Stimulated activated CD8-positive, alpha-beta memory T cell treated with anti-CD3 and anti-CD28 coated beads, Interleukin-7, amount 100 ng/mL, for 48 hours (primary cell): ENCODE measurements at places on chromosomes 5 and 9.

DNA sequence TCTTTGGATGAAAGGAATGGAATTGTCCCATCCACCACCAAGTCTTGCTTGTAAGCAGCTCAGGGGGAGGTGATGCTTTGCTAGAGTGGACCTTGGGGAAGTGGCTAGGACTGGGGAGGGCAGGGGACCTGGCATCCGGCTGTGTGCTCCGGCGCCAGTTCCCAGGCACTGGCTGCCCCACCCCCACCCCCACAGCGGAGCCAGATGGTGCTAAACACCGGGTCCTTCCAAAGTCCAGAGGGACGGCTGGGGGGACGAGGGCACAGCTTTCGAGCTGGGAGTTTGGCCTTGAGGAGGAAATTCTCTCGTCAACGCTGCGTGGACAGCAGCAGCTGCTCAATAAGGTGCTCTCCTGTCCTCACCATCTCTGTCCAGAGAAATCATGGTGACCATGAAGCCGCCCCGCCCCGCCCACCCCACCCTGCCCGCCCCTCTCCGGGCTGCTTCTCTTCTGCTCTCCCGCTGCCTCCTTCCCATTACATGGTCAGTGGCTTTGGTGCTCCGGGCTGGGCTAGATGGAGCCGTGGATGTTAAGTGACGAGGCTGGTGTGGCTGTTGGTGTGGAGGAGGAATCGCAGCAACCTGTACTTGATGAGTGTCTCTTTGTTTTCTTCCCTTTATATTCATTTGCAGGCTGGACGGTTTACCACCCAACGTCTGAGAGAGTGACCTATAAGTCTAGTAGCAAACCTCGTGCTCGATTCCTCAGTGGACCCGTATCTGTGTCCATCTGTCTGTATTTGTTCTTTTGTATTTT lies 115.7 kb downstream of the WNK2 start:
- DNase-seq: no peak

GRCh38 chr5:116032094-116032517 lies at the start of gene ARL14EPL:
Gene ARL14EPL, plus strand, starts transcription at chr5:116032472. Its CDS starts 18,994 bp downstream, at chr5:116051466.
- peak; percentile 3 for DNase-seq

GRCh38 chr5:100864931-100865330 lies 38.2 kb downstream of the ST8SIA4 start:
- DNase-seq: no peak

- DNase-seq: no peak
These were observed 124.6 kb downstream of the ARHGAP26 start for GRCh38 chr5:142894749-142895148.

GRCh38 chr9:133732639-133733408 lies 5.3 kb downstream of the SARDH start:
- no peak for DNase-seq

DNA sequence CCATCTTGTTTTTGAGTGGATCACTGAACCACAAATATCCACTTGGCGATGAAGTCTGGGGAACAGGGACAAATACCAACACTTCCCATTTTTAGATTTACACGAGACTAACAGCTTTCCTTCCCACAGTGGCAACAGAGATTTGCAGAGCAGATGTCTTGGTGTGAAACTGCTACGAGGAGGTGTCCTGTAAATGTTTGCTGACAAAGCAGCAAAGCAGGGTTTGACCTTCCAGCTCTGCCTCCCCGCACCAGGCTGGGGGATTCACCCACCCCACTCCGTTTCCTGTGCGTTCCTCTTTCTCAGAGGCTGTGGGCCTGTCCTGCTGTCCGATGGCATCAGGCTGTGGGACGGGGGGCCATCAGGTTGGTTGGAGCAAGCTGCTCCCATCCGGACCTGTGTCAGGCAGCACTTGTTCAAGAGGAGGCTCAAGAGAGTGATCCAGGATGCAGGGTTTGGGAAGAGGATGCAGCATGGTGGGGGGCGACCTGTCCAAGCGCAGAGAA lies 693 bp upstream of the RGS3 start:
- no peak for DNase-seq

GRCh38 chr9:88256216-88256615 lies 117.9 kb upstream of the SPATA31C2 start:
- DNase-seq: no peak

- DNase-seq: no peak
These were observed 20.7 kb downstream of the NLN start for GRCh38 chr5:65742565-65743231.
